CD4-positive, CD25-positive, alpha-beta regulatory T cell (primary cell): ENCODE measurements at places on chromosomes 5 and 9. TPM values are rescaled to one million over a fixed set of nuclear protein-coding genes. Genes with fewer than 3 reads are reported as not detected.

PCDHB10 gene
- not detected for polyA plus RNA-seq

PSD2 gene
- polyA plus RNA-seq: not detected

AJM1 gene
- polyA plus RNA-seq: not detected

LCN9 gene
- not detected for polyA plus RNA-seq

TMEM174 gene
- not detected for polyA plus RNA-seq

DNA sequence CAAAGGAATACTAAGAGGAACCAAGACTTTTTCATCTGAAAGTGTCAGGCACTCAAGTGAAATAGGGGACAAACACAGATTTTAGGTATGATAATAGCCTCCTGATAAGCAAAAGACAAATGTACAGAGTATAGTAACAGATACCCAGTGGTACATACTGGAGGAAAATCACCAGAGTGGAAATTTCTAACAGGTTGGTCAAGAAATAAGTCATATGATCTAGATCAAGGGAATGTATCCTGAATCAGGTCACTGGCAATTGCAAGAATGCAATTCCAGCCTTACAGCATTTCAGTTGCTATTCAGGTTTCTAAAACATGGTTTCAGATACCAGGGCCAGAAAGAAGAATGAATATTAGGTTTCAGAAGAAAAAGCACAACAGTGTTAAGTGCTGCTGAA, 82.2 kb upstream of the SLCO6A1 start:
- no peak for DNase-seq

DNA sequence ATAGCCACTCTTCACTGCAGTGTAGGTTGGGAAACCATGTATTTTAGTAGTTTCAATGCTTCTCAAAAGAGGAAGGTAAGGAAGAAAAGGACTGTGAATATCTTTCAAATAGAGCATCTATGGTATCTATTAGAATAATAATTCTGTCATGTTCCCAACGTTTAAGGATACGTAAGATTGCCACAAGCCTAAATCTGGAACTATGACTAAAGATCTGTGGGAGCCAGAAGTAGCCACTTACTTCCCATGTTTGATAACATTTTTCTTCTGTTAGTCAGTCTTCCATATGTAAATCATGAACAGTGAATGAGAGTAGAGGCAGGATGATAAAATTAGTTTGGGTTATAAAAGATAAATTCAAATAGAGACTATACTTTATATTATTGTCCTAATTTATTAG, 16.3 kb upstream of the MROH2B start:
- no peak for DNase-seq

GRCh38 chr5:145775411-145775810, 59.7 kb downstream of the PRELID2 start:
- DNase-seq: no peak
